ENCODE measurements at places on chromosomes 3 and 15. TPM values are rescaled to one million over a fixed set of nuclear protein-coding genes. Genes with fewer than 3 reads are reported as not detected.
A peak's percentile ranks its signal among the peaks of the same experiment; 100 is the strongest.

GRCh38 chr3:157368171-157368570 is 68.5 kb upstream of the PTX3 start:
- H3K36me3 ChIP-seq = no peaks in the 10 kb centered on the region
- DNase-seq = no peak
- no peaks in the 10 kb centered on the region for H3K4me1 ChIP-seq
- no peak overlapping the region for H3K4me3 ChIP-seq

GRCh38 chr3:58034738-58035523 is 26.7 kb downstream of the FLNB start:
- DNase-seq = peak; percentile 64
- peaks cover 40% of the 10 kb centered on the region for H3K4me1 ChIP-seq
- H3K27ac ChIP-seq = peak overlapping the region; percentile 13
- H3K4me3 ChIP-seq = no peak overlapping the region
- no peaks in the 10 kb centered on the region for H3K27me3 ChIP-seq

DNA sequence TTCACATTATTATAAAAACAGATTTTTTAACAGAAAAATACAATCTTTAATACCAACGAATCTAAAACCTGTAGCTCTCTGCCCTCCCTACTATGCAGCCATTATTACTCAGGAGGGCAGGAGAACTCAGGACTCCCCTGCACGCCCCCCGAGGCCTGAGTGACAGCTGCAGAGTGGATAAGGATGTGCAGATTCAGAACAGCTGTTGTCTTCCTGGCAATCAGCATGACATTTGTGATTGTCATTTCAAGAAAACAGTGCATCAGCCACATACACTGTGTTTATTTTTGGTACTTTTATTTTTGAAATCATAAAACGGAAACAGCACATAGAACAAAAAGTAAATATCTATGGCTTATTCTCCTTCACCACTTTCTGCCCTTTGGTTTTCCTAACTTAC is 450.8 kb downstream of the OCA2 start:
- no peak overlapping the region for H3K27ac ChIP-seq
- no peak for DNase-seq
- H3K27me3 ChIP-seq = no peaks in the 10 kb centered on the region
- H3K4me3 ChIP-seq = no peak overlapping the region
- H3K36me3 ChIP-seq = no peaks in the 10 kb centered on the region
- no peaks in the 10 kb centered on the region for H3K4me1 ChIP-seq

DNA sequence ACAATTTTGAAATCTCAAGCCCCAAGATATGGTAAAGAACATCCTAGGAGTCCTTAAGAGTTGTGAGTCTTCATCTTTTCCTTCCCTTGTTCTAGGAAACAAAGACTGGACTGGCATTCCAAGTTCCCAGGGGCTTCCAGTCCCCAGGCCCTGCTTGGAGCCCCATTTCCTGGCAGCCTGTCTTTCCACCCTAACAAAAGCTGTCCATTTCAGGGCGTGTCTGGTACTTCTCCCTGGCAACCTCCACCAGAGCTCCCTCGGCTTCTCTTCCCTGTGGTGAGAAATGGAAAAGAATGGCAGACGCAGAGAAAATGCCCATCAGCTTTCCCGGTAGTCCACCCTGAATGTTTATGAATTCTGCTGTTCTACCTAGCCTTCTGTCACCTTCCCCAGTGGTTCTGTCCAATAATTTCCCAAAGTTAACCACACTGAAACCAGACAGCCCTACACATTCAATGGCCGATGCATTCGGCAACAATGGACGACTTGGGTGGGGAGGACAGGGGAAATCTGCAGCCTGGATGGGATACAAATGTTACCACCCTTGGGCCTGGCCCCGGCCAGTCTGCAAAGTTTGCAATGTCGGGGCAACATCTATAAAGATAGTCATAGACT is 6.8 kb downstream of the RAB6B start:
- DNase-seq = no peak
- no peaks in the 10 kb centered on the region for H3K36me3 ChIP-seq
- H3K27ac ChIP-seq = no peak overlapping the region
- H3K4me3 ChIP-seq = no peak overlapping the region
- H3K4me1 ChIP-seq = peaks cover 4% of the 10 kb centered on the region

TMEM108 gene
- 1.9 TPM for total RNA-seq

Data from spleen (tissue), 13 donors.